Fibroblast of lung (primary cell): ENCODE measurements at places on chromosomes 16 and 17. TPM values are rescaled to one million over a fixed set of nuclear protein-coding genes. Genes with fewer than 3 reads are reported as not detected.
A peak's percentile ranks its signal among the peaks of the same experiment; 100 is the strongest.

Gene TLK2
- 47.5 and 63.9 TPM in 2 replicates for total RNA-seq

DNA sequence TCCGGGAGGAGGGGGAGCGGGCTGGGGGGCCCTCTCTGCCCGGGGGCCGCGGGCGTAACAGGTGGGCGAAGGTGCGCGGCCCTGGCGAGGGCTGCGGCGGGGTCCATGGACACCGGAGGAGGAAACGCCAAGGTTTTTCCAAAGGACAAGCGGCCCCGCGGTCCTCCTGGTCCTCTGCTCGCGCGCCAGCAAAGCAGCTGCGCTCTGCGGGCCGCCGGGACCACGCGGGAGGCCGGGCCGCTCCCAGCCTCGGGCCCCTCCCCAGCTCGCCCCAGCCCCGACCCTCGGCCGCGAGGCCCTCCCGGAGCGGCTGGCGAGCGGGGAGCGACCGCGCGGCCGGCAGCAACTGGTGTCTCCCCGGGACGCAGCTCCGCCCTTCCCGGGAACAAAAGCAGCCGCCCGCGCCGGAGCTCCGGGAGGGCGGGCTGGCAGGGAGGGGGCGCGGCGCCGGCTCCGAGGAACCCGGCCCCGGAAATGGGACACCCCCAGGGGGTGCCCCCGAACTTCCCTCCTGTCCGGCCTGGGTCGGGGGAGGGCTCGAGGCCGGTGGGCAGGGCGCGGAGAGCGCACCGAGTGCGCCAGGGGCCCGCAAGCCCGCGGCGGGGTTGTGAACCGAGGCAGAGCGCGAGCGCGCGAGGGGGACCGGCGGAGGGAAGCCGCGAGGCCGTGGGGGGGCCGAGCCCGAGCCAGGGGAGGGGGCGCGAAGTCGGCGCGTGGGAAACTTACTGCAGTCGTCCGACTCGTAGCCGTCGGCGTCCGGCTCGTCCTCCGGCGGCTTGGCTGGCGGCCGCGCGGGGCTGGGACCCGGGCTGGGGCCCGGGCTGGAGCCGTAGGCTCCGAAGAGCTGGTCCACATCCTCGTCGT is 837 bp downstream of the DOC2B start:
- DNase-seq = no peak

DNA sequence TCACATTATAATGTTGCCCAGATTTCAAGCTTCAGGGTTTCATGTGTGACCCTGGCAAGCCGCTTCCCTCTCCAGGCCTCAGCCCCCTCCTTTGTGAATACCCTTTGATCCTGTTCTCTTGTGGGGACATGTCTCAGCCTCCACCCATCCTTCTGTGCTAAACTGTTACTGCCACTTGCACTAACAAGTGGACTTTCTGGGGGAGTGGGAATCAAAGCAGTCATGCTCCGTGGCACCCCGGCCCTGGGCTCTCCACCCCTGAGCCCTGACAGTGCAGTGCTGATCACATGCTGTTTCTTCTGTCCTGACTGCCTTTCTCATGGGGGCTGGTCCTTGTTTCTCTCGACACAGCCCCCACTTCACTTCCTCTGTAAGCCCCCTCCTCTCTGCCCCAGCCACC is 9.7 kb upstream of the DCAF7 start:
- no peak for DNase-seq

DNA sequence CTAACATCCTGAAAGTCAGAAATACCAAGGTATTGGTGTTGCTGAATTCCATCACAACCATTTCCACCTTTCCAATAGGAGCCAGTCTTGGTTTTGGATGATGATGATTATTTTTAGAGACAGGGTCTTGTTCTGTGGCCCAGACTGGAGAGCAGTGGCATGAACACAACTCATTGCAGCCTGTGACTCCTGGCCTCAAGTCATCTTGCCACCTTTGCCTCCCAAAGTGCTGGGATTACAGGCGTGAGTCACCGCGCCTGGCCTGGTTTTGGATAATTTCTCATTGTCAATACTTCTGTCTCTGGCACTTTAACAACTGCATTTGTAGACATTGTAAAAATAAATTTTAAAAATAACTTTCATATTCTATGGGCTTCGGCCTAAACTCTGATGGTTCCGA is 22.6 kb downstream of the STAT5B start:
- peak; percentile 53 for DNase-seq

DNA sequence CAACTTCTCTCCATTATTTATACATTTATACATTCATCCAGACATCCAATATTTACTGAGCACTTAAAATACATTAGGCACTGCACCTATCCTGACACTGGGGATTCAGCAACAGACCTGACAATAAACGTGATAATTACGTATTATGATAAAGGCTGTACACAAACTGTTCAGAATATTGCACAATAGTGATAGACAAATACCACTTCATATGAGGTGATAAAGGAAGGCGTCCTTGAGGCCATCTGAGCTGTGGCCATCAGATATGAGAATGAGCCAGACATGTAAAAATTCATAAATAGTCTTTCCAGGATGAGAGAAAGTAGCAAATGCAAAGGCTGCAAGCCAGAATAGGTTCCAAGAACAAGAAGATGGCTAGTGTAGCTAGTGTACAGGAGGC is 8.6 kb downstream of the USP32 start:
- no peak for DNase-seq
